ENCODE measurements at places on chromosomes 3 and 15.

DNA sequence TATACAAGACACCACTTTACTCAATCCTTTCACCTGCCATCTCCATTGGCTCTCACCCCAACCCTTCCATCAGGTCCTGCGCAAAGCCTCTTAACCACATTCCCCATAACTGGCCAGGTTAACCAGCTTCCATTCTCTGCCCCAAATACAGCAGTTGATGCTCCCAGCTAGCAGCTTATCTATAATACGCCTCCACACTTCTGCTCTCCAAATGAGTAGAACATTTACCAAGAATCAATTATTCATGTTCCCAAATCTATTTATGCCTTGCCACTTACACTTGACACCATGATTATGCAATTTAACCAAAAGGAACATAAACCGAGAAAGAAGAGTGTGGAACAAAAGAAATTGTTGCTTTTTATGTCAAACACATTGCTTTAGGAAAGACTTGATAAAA is 103.7 kb upstream of the TPM1 start:
- DNase-seq: no peak

DNA sequence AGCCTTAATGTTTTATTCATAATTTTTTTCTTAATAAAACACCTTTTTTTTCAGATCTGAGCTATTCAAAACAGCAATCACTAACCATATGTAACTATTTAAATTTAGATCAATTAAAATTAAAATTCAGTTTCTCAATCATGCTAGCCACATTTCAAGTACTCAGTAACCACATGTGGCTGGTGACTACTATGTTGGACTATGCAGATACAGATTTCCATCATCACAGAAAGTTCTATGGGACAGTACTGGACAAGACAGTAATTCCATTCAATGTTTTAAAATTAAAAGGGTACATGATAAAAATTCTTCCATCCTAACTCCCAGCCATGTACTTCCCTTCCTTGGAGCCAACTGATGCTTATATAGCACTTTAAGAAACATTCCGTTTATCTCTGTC is 119.3 kb downstream of the GLDN start:
- no peak for DNase-seq

DNA sequence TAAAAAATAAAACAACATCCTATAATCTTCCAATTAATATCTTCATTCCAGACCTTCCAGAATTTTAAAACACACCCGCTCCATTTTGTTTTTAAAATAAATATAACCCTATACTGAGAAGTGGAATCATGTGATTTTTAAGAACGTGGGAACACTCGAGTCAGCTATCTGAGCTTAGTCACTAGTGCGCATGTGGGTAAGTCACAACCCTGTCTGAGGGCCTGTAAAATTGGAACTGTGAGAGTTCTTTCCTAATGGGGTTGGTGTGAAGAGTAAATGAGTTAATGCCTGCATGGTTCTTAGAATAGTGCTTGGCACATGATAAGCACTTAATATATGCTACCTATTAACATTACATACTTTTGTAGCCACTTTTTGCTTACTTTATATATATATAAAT is 19.9 kb upstream of the POLR2M start:
- no peak for DNase-seq

- no peak for DNase-seq
Measured at GRCh38 chr3:179943117-179943880, 93.4 kb downstream of the PEX5L start.

- no peak for DNase-seq
Measured at GRCh38 chr3:36812240-36812639, 47.9 kb upstream of the DCLK3 start.

DNA sequence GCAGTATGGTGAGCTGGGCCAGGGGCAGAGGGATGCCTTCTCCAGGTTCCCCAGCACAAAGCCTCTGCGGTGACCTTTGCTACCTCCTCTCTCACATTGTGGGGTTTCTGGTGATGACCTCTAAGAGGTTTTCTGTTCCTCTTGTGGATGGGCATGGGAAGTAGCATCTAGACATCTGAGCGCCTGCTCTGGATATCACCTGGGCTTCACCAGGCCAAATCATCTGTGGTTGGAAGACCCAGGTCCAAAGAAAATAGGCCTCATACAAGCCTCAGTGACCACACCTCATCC is 7.0 kb downstream of the APEH start:
- DNase-seq: no peak

GRCh38 chr3:124860599-124860998 is 26.6 kb downstream of the ITGB5 start:
- no peak for DNase-seq

GRCh38 chr3:18207226-18207625 is 217.9 kb downstream of the SATB1 start:
- DNase-seq: no peak

DNA sequence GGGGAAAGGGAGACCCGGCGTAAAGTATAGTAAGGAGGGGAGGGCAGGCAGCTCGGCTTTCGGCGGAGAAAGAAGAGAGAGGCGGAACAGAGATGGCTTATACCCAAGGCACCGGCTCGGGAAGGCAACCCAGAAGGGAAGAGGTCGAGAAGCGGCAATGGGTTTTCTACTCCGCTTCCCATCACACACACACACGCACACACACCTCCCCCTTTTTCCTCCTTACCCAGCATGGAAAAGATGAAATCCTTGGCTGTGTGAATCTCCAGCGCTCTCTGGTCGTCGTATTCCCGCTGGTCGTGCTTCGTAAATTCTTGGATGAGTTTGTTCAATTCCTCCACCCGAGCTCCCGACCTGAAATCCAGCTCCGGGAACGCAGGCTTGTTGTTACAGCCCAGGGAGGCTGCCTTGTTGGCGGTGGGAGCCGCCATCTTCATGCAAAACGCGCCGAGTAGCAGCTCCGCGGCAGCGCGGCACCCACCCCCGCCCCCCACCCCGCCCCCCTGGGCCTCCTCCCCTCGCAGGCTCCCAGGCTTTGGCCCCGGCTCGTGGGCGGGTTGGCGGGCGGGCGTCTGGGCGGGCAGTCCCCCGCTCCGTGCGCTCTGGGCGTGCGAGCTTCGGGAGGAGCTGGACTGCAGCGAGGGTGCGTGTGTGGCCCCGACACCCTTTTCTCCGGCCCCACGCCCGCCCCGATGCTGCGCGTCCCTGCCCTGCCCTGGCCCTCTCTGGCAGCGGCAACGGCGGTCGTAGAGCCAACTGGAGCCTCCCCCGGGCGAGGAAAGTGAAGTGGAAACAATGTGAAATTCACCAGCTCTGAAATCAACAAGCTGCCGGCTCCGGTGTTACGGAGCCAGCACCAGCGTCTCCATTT is at the start of gene MB21D2:
Gene MB21D2, minus strand, starts transcription at position 453 of the 871 bp plus-strand sequence. Its CDS starts 16 bp downstream, at position 437.
- DNase-seq: peak; percentile 56

DNA sequence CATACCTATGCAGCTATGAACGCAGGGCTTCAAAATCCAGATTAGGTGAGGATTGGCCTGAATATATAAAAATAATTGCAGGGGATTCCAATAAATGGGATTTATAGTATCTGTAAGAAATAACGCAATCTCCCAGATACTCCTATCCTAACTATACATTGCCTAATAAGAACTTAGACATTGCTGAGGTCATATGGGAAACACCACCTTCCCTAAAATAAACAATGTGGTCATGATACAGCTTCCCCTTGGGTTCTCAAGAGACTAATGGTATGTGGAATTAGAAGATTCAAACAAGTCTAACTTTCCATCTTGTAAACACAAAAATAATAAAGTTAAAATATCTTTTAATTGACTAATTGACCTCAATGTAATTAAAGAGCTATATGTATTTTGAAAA is 28.2 kb downstream of the UBE3A start:
- no peak for DNase-seq

GRCh38 chr15:44194323-44195150 is 534 bp downstream of the FRMD5 start:
- DNase-seq: peak; percentile 19

DNA sequence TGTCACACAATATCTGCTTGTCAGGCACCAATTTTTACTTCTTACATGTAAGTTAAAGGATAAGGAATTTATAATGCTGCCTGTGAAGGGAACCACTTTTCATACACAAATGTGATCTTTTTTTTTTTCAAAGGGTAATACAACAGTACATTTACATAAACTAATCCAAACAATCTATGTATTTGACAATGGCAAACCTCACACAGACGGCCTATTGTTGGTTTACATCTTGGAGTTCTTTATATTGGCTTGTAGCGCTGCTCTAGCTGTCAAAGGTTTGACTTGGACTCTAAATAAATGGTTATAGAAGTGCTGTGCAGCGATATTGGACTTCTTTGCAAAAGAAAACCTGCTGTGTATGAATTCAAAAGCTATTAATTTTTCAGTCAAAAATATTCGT is 598.0 kb downstream of the FOXP1 start:
- DNase-seq: no peak

DNA sequence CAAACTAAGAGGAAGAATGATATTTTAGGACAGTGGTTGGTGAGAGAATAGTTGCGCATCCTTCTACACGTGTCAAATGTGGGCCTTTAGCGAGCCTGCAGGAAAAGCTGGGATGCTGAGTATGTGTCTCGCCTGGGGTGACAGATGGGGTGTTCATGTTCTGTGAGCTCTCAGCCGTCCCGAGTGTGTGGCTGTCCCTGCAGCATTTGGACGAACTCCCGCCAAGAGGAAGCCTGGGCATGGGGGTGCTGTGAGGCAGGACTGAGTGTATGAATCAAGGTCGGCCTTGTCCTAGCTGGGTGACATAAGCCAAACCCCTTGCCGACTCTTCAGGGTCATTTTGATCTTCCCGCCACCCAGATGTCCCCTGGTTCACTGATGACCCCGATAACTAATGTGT is 94.8 kb downstream of the CACNA1D start:
- DNase-seq: no peak

- no peak for DNase-seq
Measured at GRCh38 chr3:57030721-57031120, 29.7 kb upstream of the SPATA12 start.

DNA sequence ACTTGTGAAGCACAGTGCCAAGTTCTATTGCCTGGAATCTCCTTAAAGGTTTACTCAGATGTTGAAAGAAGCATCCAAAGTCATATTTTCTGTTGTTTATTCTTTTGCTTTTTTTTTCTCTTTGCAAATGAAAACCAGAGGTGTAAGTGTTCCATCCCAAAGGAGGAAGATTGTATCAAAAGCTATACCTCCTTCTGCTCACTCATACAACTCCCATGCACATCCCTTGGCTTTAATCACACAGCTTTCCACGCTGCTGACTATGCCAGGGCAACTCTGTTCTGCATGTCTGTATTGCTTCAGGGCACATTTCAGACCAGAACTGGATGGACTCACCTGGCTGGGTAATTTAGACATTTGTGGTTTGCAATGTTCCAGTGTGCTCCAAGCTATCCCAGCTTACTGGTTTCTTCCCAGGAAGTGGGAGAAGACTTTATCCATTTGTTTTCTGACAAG is 399.6 kb upstream of the TBL1XR1 start:
- no peak for DNase-seq

- no peak for DNase-seq
Measured at GRCh38 chr15:59372352-59373211, at the start of gene MYO1E. MYO1E (minus strand) TSS chr15:59372871; CDS start chr15:59372500, 371 bp downstream.

DNA sequence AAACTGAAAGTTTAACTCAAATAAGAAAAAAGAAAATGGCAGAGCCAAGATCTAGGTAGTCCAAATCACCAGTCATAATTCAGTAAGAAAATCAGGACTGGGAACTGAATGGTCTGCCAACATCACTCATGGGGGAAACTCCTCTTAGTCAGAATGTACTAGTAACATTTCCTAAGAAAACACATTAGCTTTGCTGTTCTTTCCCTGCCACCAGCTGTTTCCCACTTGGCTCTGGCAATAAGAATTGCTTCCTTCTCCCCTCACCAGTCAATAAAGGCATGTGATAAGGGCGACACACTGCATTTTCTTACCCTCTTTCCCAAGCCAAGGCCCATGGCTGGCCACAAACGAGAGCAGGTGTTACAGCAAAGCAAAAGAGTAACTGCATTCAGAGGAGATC is 46.1 kb downstream of the PIK3R4 start:
- no peak for DNase-seq

- DNase-seq: no peak
Measured at GRCh38 chr3:111662907-111663306, 67.8 kb upstream of the ZBED2 start.

DNA sequence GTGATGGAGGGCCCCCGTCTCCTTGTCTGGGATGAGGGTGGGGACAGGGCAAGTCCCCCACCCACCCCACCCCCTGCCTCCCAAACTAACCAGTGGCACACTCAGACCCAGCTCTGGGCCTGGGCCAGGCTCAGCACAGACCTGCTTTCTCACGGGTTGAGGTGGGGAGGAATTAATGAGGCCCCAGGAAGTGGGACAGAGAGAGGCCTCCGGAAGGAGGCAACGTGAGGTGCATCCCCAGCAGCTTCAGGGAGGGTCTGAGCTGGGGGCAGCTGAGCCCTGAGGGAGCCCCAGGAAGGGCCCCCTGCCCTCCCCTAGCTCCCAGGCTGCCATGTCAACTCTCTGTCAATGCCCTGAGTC is 15.0 kb upstream of the GNAI2 start:
- no peak for DNase-seq

- DNase-seq: no peak
Measured at GRCh38 chr3:195802795-195803194, 8.9 kb downstream of the MUC4 start.

GRCh38 chr3:113177526-113177925 is 33.8 kb upstream of the BOC start:
- DNase-seq: no peak

DNA sequence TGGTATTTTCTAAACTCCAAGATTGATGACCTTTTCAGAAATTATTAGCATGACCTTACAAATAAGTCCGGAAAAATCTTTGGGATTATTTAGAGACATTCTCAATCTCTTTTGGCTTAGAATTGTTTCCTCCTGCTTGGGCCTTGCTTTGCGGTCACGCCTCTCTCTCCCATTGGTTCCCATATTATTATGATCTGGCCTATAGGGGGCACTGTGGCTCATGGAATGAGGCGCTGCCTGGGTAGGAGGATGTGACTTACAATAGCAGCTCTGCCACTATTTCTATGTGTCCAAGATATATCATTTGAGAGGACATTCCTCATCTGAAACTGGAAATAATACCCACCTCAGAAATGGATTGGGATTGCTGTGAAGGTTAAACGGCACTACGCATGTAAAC is 464.9 kb downstream of the MFSD1 start:
- DNase-seq: no peak

GRCh38 chr3:153961494-153961893 is 159.7 kb upstream of the ARHGEF26 start:
- DNase-seq: no peak

GRCh38 chr3:187966636-187967406 is 187.1 kb upstream of the LPP start:
- DNase-seq: no peak

DNA sequence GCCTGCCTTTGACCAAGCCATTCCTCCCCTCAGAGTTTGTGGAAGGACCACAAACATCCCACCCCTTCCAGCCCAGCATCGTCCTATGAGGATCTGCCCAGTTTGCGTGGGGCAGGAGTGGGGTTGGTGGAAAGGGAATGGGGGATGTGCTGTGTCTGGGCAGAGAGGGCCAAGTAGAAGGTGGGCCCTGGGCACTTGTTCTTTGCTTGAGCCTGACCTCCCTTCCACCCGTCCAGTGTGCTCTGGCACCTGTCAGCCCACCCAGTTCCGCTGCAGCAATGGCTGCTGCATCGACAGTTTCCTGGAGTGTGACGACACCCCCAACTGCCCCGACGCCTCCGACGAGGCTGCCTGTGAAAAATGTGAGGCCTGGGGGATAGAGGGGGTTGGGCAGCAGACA is 10.3 kb downstream of the SPINT1 start:
- no peak for DNase-seq

GRCh38 chr15:94259121-94259751 is 27.9 kb downstream of the MCTP2 start:
- DNase-seq: no peak
